ENCODE measurements at places on chromosomes 1 and 21.

- DNase-seq = no peak
These were observed 117.2 kb downstream of the SLC25A24 start for GRCh38 chr1:108082738-108083562.

GRCh38 chr21:45545236-45545570, 3.0 kb upstream of the SLC19A1 start:
- no peak for DNase-seq

DNA sequence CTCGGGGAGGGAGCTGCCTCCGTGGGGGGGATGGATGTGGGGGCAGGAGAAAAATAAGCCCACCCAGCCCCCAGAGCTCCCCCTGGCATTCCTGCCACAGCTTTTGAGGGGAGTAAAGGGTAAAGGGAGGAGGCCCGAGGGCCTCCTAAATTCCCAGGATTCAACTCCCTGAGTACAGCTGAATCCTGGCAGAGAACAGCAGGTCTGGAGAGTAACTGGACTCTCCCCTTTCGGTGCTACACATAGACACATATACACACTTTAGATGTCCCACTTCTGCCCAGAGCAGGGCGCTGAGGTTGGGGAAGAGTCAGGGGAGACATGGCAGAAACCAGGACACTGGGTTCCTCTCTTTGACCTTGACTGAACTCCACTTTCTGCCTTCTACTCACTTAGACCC, 3.0 kb downstream of the KIRREL1 start:
- DNase-seq = no peak

DNA sequence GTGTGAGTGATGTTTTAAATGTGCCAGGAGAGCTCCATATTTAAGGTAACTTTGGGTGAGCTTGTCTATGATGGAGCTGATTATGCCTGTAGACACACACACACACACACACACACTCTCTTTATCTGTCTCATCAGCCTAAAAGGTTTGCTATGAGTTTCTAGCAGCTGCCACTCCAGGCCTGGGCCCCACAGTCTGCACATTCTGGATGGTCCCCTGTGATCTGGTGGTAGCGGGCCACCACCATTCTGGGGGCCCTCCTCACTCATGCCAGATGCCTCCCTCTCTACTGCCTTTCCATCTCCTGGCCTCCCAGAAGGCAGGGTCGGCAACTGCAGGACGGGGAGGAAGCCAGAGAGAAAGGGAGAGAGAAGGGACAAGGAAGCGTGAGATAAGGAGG, 129.2 kb upstream of the TNR start:
- no peak for DNase-seq

DNA sequence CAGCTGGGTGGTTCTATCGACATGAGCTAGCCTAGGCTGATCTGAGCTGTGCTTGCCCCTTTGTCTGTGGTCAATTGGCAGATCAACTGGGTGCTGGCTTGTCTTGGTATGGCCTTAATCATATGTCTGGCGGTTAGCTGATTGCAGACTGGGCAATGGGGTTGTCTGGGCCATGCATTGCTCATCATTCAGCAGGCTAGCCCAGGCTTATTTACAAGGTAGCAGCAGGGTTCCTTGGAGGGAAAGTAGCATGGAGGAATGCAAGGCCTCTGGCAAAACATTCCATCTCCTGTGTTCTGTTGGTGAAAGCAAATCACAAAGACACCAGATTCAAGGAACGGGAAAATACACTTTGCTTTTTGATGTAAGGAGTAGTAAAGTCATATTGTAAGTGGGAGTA, 84.0 kb upstream of the IVNS1ABP start:
- no peak for DNase-seq

- no peak for DNase-seq
These were observed 108.2 kb downstream of the TGFBR3 start for GRCh38 chr1:91777630-91778300.

DNA sequence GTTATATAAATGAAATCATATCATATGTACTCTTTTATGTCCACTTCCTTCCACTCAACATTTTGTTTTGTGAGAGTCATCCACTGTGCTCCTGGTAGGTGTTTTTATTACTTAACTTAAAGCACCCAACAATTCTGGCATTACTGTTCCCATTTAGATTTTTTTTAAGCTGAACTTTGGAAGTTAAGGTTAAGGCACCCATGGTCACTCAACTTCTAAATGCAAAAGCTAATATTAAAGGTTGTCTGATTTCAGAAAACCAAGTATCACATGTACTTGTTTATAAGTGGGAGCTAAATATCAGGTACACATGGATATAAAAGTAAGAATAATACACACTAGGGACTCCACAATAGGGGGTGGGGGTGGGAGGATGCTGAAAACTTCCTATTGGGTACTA, 42.7 kb downstream of the SCMH1 start:
- no peak for DNase-seq

GRCh38 chr1:201295346-201295745, 12.0 kb downstream of the PKP1 start:
- no peak for DNase-seq

All from muscle of arm (tissue), 14 donors.